ENCODE measurements at places on chromosomes 11 and 22.

DNA sequence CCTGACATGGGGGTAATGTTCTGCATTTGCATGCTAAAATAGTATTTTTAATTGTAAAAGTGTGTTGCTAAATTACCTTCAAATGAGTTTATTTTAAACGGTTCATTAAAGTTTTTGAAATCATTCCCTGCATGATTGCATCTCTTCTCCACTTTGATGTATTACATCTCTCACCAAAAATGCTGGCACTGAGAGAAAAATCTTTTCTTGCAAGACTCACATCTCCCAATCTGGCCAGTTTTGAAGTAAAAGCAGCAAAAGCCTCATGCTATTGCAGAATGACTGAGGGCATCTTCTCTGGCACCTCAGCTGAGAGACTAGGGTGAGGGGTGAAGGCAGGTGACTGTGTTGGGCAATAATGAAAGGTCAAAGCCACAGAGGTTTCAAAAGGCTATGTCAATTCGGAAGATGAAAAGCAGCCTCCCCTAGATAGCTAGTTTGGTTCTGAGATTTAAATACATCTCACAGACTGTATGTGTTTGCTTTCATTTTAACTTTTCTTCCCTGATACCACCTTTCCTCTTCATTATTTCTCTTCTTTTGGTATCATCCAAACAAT, 292.2 kb upstream of the RAG2 start:
- no peak for DNase-seq

DNA sequence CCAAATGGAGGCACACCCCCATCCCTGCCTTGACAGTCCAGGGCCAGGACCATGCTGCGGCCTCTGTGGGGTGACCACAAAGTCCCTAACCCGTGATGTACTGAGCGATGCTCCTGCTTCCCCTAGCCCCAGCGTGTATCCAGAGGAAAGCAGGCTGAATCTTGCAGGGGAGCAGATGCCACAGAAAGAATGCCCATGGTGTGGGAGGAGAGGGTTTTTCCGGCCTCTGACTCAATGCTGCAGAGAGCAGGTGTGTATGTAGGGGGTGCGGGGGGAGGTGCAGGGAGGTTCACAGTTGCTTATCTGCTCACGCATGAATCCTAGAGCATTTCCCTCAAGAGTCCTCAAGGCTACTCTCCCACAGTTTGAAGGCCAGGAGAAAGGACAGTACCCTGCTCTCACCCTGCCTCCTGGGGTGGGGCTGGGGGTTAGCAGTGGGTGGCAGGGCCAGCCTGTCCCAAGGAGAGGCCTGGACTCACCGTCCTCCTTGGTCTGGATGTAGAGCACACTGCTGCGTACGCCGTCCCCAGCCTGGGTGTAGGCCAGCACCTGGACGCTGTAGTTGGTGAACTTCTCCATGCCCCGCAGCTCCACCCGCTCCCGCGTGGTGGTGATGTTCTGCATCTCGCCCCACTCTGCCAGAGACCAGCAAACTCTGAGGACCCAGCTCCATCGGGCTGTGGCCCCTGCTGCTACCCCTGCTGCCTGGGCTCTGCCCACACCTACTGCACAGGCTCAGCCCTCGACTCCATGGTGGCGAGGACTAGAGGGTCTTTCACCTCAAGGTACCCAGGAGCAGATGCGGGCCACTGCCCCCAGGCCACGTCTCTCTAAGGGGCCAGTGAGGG, 130.8 kb downstream of the CEP164 start:
- no peak for DNase-seq

DNA sequence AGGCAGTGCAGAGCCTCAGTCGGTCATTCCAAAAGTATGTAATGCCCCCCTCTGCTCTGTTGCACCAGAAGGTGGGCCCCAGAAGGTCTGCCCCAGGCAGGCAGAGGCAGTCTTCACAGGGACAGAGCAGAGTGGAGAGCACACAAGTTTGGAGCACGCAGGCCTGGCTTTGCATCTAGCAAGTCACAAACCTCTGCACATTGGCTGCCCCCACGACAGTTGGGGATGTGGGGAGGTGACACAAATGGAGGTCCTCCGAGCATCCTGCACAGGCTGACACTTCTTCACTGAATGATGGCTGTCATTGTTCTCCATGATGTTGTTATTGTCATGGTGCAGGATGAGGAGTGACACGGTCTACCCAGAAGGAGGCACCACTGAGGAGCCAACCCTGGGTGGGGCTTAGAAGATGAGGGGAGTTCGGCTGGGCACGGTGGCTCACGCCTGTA, 11.9 kb downstream of the TOM1 start:
- DNase-seq: no peak

GRCh38 chr11:70233511-70233934, 30.4 kb downstream of the FADD start:
- DNase-seq: peak; percentile 98

- DNase-seq: no peak
These were observed 138.2 kb downstream of the FBXO7 start for GRCh38 chr22:32612834-32613233.

DNA sequence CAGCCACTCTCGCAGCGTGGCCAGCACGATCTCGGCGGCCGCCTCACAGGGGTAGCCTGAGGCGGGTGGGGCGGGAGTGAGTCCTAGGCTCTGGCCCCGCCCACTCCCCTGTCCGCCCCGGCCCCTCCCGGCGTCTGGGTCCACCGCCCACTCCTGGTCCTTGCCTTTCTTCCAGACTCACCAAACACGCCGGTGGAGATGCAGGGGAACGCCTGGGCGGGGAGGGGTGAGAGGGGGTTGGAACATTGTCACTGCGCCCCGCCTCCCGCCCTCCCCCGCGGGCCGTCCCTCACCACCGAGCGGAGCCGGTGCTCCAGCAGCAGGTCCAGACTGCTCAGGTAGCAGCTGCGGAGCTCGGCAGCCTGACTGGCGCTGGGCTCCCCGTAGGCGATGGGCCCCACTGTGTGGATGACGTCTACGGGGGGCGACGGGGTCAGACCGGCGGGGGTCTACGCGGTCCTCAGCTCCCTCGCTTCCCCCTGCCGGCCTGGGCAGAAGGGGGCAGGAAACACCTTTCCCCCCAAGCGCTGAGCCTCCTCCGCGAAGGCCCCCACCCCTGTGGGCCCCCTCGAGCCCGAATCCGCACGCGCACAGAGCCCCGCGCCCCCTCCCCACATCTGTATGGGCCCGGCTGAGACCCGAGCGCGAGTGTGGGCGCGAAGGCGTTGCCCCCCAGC, 13.2 kb downstream of the OTUB1 start:
- peak; percentile 42 for DNase-seq

GRCh38 chr11:119756169-119756865, 27.3 kb upstream of the NECTIN1 start:
- DNase-seq: no peak

DNA sequence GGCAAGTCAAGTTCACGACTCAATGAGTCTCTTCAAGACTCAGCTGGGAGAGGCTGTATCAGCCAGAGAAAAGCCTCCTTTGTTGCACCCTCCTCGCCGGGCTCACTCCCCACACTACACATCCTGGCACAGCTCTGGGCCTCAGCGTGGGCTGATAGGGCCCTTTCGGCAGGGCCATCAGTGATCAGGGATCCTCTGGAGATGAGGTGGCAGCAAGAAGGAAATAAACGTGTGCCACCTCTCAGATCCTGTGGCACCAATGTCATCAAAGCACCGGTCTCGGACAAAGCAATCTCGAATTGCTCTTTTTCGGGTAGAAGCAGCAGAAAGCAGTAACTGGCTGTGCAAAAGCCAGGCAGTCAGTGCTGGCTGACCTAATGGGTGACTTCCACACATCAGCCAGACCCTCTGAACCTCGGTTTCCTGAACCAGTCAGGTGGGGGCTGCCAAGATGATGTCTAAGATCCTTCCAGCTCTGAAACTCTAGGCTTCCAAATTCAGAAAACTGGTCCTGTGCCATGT, 2.1 kb downstream of the EHD1 start:
- DNase-seq: no peak

DNA sequence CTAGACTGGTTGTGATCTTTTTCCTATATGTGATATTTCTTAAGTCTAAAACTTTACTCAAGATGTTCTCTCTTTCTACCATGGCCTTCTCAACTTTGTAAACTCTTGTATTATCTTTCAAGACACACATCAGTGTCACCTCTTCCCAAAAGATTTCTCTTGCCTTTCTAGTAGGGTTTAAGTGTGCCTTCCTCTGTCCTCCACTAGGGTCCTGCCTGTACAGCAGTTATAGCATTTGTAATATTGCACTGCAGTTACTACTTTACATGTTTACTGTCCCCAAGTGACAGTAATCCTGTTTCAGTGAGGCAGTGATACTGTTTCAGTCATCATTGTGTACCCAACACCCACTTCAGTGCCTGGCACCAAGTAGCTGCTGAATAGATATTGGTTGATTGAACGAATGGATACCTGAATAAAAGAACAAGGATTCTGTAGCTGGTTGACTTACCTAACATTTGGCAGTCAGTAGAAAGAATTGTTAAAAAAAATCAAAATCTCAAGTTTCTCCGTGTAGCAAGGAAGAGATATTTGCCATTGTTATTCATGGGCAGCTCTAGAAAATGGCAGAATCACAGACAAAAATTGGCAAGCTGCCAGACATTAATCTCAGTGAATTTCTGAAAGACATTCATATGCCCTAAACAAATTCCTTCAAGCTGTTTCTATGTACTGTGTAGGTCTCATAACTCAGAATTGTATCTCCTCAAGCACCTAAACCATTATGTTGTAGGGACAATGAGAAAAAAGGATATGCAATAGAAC, 79.4 kb downstream of the RBMXL2 start:
- DNase-seq: no peak

GRCh38 chr11:45410391-45411227, 124.5 kb upstream of the SYT13 start:
- DNase-seq: no peak

- no peak for DNase-seq
These were observed 5.2 kb downstream of the PCSK7 start for GRCh38 chr11:117226388-117227385.

- no peak for DNase-seq
These were observed 1.8 kb upstream of the OR2D2 start for GRCh38 chr11:6894097-6894496.

Data from astrocyte (in vitro differentiated cells and primary cell).